ENCODE measurements at places on chromosomes 3 and 15. TPM values are rescaled to one million over a fixed set of nuclear protein-coding genes. Genes with fewer than 3 reads are reported as not detected.

The FOXL2 gene
- 0.11 TPM for total RNA-seq

The RARB gene
- total RNA-seq = 13.4 TPM

The SLC2A2 gene
- total RNA-seq = not detected

The UMPS gene
- 25.5 TPM for total RNA-seq

The CD86 gene
- total RNA-seq = not detected

The CFAP91 gene
- total RNA-seq = 1.4 TPM

The FBN1 gene
- total RNA-seq = 1,426 TPM

The ARIH2 gene
- total RNA-seq = 61.2 TPM

The FBXL22 gene
- 0.22 TPM for total RNA-seq

The LRTM1 gene
- not detected for total RNA-seq

The FAIM gene
- 17.0 TPM for total RNA-seq

The IMP3 gene
- total RNA-seq = 59.8 TPM

The EBLN2 gene
- total RNA-seq = 6.7 TPM

The P2RY13 gene
- not detected for total RNA-seq

The LYZL4 gene
- total RNA-seq = not detected

The LMAN1L gene
- total RNA-seq = not detected

The TM4SF1 gene
- total RNA-seq = 630 TPM

The LNP1 gene
- total RNA-seq = 5.1 TPM

The TERC gene
- total RNA-seq = 119 TPM

The MON1A gene
- 10.1 TPM for total RNA-seq

The GADL1 gene
- not detected for total RNA-seq

The IDH3A gene
- 38.9 TPM for total RNA-seq

The GP5 gene
- total RNA-seq = under 0.01 TPM

The TEX9 gene
- total RNA-seq = 13.5 TPM

The MED12L gene
- total RNA-seq = 2.6 TPM

The PLSCR5 gene
- total RNA-seq = not detected

The SEMA5B gene
- 0.13 TPM for total RNA-seq

The TRIM42 gene
- total RNA-seq = not detected

Data from articular chondrocyte of knee joint (primary cell).